ENCODE measurements at places on chromosomes 3 and 15.

GRCh38 chr3:146154995-146155394, 6.0 kb downstream of the PLOD2 start:
- no peak for DNase-seq

DNA sequence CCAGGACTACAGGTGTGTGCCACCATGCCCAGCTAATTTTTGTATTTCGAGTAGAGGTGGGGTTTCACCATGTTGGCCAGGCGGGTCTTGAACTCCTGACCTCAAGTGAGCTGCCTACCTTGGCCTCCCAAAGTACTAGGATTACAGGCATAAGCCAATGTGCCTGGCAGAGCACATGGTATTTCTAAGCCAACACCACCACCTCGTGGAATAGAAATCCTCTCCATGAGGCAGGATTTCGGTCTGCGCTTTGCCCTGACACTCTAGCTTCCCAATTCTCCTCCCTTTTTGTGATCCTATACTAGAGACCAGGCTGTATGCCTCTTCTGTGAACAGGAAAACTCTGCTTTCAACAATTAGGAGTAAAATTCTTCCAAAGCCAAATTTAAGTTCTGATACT, 372.2 kb downstream of the VGLL3 start:
- DNase-seq, result no peak

GRCh38 chr3:116059421-116060096, 385.7 kb downstream of the LSAMP start:
- no peak for DNase-seq

GRCh38 chr3:15211937-15212336, 5.9 kb downstream of the CAPN7 start:
- no peak for DNase-seq

DNA sequence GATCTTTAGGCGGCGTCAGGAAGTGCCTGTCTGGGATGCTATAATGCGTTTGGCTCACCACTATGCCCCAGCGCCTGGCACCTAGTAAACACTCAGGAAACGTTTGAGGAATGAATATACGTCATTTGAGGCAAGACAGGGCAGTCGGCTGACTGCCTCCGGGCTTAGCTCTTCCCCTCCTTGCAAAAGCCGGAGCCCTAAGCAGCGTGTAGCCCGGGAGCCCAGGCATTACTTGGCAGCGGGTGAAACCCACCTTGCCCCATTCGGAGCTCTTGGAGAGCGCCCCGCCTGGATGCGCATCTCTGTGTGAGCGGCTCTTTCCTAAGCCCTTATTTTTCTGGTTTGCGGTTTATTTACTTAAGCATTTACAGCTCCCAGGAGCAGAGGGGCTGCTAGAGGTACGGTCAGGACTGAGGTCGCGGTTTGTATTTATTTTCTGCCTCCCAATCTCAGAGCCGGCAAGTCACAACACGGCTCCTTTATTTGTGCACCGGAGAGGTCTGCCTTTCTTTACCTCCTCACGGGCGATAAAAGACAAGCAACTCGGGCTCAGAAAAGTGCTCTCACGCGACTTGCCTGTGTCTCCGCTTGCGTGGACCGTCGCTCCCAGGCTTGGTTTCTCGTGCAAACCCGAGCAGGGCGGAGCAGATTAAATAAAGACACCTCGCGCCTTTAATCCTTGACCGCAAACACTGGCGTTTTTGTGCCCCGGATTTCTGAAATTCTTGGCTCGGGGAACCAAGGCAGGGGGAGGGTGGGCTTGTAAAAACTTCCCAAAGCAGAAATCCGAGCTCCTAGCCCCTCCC, 737 bp upstream of the ITPR1 start:
- DNase-seq, result peak; percentile 51

DNA sequence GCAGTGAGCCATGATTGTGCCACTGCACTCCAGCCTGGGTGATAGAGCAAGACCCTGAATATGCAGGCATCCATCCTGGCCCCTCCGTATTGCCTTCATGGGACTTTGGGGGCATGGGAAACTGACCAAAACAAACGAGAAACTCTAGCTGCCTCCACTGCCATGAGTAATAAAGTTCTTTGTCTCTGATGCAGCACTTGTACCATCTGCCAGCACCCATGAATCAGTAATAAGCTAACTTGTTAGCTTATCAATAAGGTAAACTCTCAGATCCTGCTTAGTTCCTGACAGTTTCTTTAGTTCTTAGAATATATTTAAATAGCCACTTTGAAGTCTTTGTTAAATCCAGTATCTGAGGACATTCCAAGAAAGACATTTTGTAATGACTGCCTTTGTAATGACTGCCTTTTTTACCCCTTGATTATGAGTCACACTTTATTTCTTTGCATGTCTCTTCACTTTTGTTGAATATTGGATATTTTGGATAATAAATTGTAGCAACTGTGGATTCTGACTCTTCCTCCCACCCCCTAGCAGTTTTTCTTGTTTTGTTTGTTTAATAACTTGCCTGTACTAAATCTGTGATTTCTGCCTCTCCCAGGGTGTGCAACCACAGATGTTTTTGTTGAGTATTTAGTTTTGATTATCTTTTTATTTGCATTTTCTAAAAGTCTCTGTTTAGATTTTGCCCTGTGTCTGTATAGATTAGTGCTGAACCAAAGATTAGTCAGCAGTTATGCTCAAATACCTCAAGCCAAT, 136.9 kb downstream of the HCN4 start:
- DNase-seq, result no peak

- no peak for DNase-seq
Observed at GRCh38 chr3:44132061-44132460, 109.6 kb upstream of the TOPAZ1 start.

GRCh38 chr3:18559331-18559842, 134.2 kb upstream of the SATB1 start:
- DNase-seq, result peak; percentile 80

DNA sequence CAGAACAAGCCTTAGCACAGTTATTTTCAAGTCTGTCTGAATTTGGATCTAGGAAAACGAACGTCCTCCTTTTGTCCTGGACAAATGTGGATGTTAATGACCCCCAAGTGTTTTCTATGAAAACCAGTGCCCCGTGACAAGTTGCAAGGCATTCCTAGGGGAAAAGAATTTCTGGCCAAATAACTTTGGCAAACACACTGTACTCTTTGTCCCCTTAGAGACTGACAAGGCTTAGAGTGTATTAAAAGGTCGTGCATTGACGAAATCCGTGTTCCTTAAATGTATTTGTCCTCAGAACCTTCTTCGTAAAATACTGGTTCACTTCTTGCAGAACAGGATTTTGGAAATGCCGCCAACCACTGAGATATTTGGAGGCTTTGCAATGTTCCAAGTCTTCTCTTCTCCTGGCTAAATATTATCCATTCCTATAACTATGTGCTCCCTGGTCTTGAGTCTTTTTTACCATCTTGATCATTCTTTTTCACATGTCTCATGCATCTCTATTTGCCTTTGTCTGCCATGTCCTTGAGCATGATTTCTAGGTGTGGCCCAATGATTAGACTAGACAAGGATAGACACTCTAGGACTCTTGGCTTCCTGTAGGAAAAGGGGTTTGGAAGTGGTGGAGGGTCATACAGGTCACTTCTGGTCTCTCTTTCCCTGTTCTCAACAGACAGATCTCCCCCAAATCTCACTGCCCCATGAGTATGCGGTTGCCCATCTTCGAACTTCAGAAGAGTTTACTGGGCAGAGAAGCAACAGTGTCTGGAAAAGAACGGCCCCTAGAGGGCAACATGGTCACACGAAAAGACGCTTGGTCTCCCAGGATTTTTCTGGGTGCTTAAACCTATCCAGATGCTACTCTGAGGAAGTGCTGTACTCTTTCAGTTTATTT, 117.5 kb downstream of the EDEM1 start:
- peak; percentile 45 for DNase-seq

GRCh38 chr15:32675466-32675865, 34.0 kb downstream of the SCG5 start:
- no peak for DNase-seq

- no peak for DNase-seq
Observed at GRCh38 chr15:34944936-34945335, 24.6 kb downstream of the AQR start.

GRCh38 chr3:4606911-4607310, 113.8 kb downstream of the ITPR1 start:
- no peak for DNase-seq

GRCh38 chr3:16837602-16838001, 47.2 kb upstream of the PLCL2 start:
- no peak for DNase-seq

- no peak for DNase-seq
Observed at GRCh38 chr3:192860454-192860853, 57.2 kb downstream of the MB21D2 start.

DNA sequence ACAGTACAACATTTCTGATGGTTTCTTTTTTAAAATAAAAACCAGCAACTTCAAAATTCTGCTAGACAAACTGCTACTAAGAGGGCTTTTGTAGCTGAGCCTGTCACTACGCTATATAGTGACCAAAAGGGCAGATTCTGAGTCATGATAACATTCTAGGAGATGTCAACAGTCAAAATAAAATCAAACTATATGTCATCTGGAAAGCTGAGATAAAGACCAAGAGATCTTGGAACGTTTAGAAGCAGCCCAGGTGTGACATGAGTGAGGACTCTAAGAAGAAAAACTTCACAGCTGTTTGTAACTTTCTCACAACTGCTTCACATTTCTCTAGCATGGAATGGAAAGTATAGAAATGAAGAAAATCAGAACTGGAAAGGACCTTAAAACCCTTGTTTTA, 84.6 kb downstream of the FILIP1L start:
- DNase-seq, result peak; percentile 65

GRCh38 chr3:136624371-136624770, 127.8 kb downstream of the STAG1 start:
- DNase-seq, result no peak

DNA sequence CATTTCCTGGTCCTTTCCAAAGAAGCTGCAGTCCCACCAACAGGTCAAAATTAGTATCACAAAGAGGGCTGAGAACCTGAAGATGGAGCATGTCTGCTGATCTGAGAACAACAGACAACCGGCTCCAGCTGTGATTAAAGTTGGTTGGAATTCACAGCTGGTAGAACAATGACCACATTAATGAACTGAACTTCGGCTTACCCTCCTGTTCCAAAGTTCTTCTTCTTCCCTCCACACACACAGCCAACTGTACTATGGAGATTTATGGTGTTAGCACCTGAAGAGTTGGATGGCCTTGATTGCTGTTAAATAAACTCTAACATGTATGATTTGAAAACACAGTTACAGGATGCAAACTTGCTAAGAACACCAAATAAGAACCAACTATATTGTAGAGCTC, 27.4 kb upstream of the ROPN1 start:
- no peak for DNase-seq

DNA sequence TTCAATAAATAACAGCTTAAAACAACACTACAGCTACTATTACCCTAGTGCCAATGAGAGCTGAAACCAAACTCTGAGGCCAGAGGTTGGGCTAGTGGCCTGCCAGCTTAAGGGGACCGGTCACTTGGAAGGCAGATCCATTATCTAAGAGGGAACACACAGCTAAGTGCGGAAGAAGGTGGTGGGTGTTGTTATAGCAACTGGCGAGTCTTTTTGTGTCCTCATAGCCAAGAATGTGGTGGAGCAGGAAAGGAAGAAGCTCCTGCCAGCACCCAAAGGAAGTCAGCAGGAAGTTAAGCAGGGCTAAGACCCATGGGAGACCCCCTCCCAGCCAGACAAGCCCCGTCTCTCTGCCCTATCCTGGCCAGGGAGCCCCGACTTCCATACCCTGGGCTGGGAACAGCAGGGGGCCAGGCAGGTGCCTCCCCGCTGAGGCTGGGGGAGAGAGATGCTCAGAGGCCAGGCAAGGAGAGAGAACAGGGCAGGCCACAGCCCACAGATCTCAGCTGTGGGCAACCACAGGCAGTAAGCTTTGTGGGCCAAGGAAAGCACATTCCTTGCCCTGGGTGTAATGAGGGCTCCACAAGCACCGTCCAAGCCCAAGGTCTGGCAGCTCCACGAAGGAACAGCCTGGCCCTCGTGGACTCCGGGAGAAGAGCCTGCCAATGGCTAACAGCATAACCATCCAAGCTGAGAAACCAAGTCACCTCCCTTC, 34.0 kb upstream of the HRH1 start:
- no peak for DNase-seq

GRCh38 chr3:5309171-5309570, 121.7 kb downstream of the EDEM1 start:
- no peak for DNase-seq

DNA sequence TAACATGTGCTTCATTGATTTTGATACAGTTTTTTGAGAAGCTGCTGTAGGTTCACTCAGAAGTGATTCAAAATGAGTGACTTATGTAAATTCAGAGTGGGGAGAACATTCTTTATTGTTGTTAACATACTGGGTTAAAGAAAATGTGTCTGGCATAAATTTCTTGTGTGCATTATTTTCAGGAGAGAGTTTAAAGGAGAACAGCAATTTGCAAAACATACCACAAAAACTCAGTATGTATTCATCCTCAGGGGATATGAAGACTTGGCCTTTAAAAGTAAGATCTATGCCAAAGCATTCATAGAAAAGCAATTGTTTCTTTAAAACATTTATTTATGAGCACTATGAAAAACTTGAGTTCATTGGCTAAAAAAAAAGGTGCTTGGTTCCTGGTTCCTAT, 1089.8 kb downstream of the ROBO2 start:
- no peak for DNase-seq

DNA sequence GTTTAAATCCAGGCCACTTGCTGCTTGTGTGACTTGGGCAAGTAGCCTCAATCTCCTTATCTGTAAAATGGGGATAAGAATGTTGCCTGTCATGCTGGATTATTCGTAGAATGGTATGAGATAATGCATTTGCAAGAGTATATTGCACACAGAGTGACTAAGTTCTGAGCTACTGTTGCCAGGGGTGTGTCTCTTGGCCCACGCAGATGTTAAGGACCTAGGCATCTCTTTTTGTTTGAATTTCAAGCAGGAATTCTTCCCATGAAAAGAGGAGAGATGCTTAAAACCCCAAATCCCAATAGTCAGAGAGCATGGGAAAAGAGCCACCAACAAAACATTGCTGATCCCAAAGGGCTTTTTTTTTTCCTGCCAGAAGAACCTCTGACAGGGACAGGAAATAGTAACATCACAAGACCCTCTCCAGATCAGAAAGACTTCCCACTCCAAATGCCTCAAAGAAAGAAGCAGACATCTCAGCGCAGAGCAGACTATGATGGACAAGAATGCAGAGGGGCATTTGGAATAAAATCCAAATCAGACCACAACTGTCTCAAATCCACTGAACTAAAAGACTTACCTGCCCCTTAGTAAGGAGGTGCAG, 90.5 kb downstream of the MRPL46 start:
- no peak for DNase-seq

GRCh38 chr3:462851-463250, 266.3 kb downstream of the CHL1 start:
- DNase-seq, result no peak

DNA sequence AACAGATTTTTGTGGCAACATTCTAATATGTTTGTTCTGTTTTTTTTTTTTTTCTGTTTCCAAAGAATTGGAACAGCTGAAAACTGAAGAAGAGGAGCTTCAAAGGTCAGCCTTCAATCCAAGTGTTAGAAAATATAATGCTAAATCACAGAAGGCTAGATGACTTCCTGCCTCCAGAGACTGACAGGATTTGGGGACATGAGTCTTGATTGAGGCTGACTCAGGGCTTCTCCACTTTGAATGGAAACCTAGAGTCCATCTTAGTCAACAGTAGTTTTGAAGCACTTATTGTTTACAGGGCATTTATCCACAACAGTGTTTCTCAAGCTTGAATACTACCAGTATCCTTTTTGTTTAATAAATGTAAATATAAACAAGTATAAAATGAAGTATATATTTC, 44.5 kb upstream of the RAD51 start:
- no peak for DNase-seq

Measured in activated CD4-positive, alpha-beta T cell treated with anti-CD3 and anti-CD28 coated beads, Interleukin-10, Interleukin-2, amounts not matched to agents 100 ng/mL and 50 ng/mL, durations not matched to agents 16 hours and 8 hours (primary cell).